A673 (cell line): ENCODE measurements at places on chromosomes 1 and 21. TPM values are rescaled to one million over a fixed set of nuclear protein-coding genes. Genes with fewer than 3 reads are reported as not detected.

GRCh38 chr1:52887483-52887882, 34.1 kb downstream of the ECHDC2 start:
- no peak for DNase-seq

DNA sequence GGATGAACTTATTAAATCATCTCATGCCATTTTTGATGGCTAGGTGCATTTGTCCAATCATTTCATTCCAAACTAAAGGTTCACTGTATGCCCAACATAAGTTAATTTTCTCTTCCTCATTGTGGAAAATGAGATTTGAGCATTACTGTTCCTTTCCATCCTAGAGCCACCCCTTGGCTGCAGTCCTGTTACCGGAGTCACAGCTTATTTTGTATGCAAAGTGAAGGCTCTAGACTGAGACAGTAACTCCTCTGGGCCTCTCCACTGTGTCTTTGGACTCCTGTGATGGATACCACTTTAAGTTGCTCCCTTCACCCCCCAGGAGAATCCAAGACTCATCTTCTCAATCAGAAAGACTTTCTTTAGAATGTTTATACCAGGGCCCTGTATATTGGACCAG, 59.7 kb downstream of the FGGY start:
- DNase-seq = no peak

DNA sequence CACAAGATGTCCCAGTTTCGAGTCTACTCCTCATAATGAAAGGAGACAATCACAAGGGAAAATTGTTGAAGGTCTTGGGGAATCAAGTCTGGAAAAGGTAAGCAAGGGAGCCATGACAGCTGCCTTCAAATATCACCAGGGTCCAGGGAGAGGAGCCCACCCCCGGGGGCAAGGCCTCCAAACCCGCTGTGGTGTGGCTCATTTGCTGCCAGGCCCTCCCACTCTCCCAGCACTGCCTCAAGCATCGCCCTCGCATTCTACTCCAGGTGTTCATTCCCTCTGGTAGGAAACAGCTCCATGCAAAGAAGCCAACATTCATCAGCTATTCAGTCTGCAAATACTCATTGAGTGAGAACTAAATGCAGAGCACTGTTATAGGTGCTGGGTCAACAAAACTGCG, 8.6 kb downstream of the S100A9 start:
- DNase-seq = no peak

DNA sequence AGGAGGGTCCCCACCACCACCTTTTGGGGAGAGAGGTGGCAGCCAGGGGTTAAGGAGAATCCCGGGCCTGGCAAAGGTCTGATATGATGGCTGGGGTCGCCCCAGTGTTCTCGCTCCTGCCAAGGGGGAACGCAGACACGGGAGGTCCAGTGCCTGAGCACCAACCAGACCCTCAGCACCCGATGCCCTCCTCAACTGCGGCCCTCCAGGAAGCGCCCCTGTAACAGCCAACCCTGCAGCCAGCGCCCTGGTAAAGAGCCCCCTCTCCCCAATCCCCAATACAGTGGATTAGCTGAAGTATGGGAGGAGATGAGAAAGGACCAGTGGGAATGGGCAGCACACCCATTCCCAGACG, 10.4 kb downstream of the ADAMTSL4 start:
- DNase-seq = no peak

GRCh38 chr21:39125752-39126485, 57.3 kb downstream of the PSMG1 start:
- DNase-seq = peak; percentile 65

DNA sequence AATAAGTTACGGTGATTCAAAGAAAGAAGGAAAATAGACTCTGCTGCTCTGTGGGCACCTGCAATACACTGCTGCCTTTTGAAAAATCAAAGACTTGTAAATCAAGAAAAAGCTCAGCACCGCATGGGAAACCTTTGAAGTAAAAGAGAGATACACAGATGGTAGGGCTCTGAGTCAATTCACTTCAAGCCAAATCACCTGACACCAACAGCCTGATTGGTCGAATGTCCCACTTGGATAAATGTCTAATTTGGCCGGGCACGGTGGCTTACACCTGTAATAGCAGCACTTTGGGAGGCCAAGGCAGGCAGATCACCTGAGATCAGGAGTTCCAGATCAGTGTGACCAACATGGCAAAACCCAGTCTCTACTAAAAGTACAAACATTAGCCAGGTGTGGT, 19.2 kb upstream of the RCAN3 start:
- DNase-seq = no peak

- DNase-seq = no peak
These were observed 14.2 kb downstream of the MT1HL1 start for GRCh38 chr1:236990052-236990445.

GRCh38 chr1:174696026-174696821, 248.5 kb downstream of the GPR52 start:
- no peak for DNase-seq

- DNase-seq = peak; percentile 17
These were observed at the start of gene OLIG1 for GRCh38 chr21:33069994-33070743. OLIG1 (plus strand) TSS chr21:33070141; CDS start chr21:33070247, 106 bp downstream.

Gene ADGRB2
- total RNA-seq = 5.9 and 8.6 TPM in 2 replicates
